ENCODE measurements at places on chromosomes 6 and 20.
A peak's percentile ranks its signal among the peaks of the same experiment; 100 is the strongest.

GRCh38 chr6:148984531-148985056 is 237.8 kb downstream of the UST start:
- no peak overlapping the region for H3K4me3 ChIP-seq
- DNase-seq, result no peak
- H3K4me1 ChIP-seq, result no peaks in the 10 kb centered on the region
- no peaks in the 10 kb centered on the region for H3K27me3 ChIP-seq

DNA sequence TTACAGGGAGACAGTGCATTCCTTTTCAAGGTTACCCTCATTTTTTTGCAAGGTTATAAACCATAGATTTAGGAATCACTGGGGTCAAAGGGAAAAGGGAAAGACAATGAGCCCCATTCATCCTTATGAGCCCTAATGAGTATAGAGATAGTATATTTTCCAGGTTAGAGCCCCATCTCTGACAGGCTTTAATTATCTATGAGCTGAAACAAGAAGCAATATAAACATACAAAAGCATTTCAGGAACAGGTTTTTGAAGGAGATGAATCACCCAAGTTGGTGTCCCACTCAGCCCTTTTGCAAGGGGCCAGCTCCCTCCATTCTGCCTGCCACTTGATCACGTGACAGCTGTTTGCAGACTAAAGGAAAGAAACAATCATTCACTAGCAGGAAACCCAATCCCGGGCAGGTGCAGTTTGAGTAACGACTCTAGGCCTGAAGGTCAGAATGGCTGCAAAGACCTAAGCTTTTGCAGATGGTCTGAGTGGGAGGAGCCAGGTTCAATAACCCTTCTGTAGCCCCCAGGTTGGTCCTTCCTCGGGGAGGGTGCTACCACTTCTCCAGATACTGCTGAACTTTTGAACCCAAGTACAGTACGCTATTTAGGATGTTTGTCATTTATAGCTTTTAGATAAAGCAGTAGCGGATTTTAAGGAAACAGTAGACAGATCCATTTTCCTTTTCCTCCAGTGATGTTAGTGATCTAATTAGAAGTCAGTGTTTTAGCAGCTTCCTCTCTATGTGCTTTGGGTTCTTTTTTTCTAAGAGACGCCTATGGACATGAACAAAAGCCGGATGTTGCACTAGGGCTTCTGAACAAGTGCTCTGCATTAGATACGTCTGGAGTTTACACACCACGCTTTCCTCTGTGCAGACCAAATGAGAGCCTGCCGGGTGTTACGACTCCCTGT is 253.2 kb downstream of the SOX4 start:
- no peaks in the 10 kb centered on the region for H3K27me3 ChIP-seq
- H3K27ac ChIP-seq, result no peak overlapping the region
- no peak overlapping the region for H3K4me3 ChIP-seq
- peak; percentile 23 for DNase-seq

- H3K4me1 ChIP-seq, result no peaks in the 10 kb centered on the region
- H3K27ac ChIP-seq, result no peak overlapping the region
- no peaks in the 10 kb centered on the region for H3K36me3 ChIP-seq
- DNase-seq, result no peak
These were observed 78.3 kb downstream of the CD109 start for GRCh38 chr6:73774311-73774774.

GRCh38 chr20:1094751-1095150 is 23.7 kb upstream of the PSMF1 start:
- DNase-seq, result no peak
- H3K4me3 ChIP-seq, result no peak overlapping the region
- H3K27ac ChIP-seq, result no peak overlapping the region
- H3K36me3 ChIP-seq, result no peaks in the 10 kb centered on the region
- H3K27me3 ChIP-seq, result no peaks in the 10 kb centered on the region

DNA sequence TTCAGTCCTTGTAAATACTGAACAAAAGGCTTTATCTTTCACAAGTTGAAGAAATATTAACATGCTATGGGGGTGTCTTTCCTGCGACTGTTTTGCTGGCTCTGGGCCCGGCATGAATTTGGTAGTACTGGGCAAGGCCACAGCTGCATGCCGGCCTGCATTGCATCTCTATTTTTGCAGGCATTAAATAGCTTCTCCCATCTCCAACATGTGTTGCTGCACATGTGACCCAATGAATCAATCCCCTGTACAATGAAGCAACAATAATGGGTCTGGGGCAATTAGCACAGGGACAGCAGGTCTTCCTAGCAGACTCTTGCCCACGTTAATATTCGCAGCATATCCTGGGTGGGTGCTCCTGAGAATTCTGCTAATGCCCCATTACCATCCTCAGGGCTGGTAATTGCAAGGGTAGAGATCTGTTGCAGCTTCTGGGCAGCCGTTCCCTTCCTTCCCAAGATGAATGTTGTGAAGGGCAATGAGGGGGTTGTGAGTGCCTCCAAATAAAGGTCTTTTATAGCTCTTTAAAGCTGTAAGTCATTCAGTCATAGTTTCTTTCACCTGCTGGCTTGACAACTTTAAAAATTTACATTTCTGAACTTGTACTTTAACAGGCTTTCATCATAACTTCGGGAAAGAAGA is 24.3 kb upstream of the CDYL start:
- H3K36me3 ChIP-seq, result no peaks in the 10 kb centered on the region
- no peaks in the 10 kb centered on the region for H3K4me1 ChIP-seq
- H3K27me3 ChIP-seq, result no peaks in the 10 kb centered on the region
- H3K27ac ChIP-seq, result no peak overlapping the region

DNA sequence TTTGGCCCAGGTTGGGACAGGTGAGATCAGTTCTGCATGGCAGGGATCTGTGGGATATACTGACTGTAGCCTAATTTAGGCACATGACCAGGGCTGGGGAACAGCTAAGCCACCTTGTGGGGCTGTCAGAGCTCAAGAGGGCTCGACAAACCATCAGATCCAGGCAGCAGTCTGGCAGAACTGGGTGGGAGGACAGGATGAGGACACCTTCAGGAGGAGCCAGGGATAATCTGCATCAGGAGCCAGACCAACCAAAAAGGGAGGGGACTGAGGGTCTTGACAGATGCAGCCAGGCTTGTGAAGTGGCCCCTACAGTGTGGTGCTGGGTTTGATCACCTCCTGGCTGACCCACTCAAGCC is 123.4 kb downstream of the MAFB start:
- no peaks in the 10 kb centered on the region for H3K27me3 ChIP-seq
- no peaks in the 10 kb centered on the region for H3K36me3 ChIP-seq
- no peak overlapping the region for H3K4me3 ChIP-seq
- no peak overlapping the region for H3K27ac ChIP-seq
- peaks cover 12% of the 10 kb centered on the region for H3K4me1 ChIP-seq

- DNase-seq, result peak; percentile 59
- no peak overlapping the region for H3K27ac ChIP-seq
- no peaks in the 10 kb centered on the region for H3K27me3 ChIP-seq
- H3K4me3 ChIP-seq, result peak overlapping the region; percentile 17
- no peaks in the 10 kb centered on the region for H3K36me3 ChIP-seq
These were observed 148.3 kb downstream of the GPX5 start for GRCh38 chr6:28673787-28674671.

DNA sequence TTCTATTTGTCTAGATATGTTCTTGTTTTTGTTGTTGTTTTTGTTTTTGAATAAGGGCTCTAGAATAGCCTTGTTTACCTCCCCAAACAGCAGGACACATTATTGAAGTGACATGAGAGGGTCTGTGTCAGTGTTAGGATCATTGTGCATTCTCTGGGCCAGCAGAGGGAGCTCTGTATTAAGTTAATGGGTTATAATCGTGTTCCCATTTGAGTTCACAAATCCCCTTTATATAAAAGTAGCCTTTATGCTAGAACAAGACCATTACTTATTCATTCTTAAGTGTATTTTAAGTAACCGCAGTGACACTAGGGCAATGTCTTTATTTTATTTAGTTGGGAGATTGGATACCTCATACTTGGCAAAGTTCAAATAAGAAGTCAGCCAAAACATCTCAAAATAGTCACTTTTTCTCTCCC is 44.8 kb downstream of the STK4 start:
- DNase-seq, result no peak
- peaks cover 6% of the 10 kb centered on the region for H3K4me1 ChIP-seq
- H3K36me3 ChIP-seq, result peaks cover 24% of the 10 kb centered on the region
- no peak overlapping the region for H3K27ac ChIP-seq
- no peaks in the 10 kb centered on the region for H3K27me3 ChIP-seq

GRCh38 chr6:31689249-31690110 is 8.6 kb upstream of the LY6G5C start:
- H3K36me3 ChIP-seq, result peaks cover 81% of the 10 kb centered on the region
- no peaks in the 10 kb centered on the region for H3K27me3 ChIP-seq
- H3K27ac ChIP-seq, result no peak overlapping the region
- no peaks in the 10 kb centered on the region for H3K4me1 ChIP-seq
- no peak overlapping the region for H3K4me3 ChIP-seq

DNA sequence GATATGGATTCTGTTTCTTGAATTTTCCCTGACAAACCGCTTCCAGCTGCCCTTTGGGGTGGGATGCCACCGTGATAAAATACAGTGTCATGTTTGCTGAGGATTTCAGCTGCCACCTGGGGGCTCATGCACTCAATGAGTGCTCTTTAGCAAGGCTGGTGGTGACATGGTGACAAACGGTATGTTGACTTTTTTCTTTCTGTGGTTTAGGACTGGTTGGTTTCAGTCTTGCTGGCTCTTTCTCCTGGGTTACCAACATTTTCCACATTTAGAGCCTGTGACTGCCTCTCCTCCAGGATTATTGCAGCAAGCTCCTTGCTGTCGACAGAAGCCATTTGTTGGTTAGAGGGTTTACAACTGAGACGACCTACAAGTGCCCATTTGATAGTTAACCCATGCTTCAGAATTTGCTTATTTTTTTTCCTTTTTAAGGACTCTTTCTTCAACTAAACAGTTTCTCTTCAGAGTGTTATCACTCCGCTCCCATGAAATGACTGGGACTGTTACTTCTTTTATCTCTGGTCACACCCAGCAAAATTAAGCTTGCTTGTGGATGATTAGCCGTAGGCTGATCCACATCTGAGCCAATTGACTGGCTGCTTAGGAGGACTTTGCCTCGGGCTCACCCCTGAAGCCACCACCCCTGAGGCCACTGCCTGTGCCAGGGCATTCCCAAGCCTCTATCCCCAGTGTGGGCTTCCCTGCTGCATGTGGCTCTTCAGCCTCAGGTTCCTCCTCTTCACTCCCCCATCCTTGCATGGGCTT is 48.4 kb upstream of the CDYL start:
- H3K36me3 ChIP-seq, result no peaks in the 10 kb centered on the region
- DNase-seq, result no peak
- no peaks in the 10 kb centered on the region for H3K27me3 ChIP-seq
- peaks cover 2% of the 10 kb centered on the region for H3K4me1 ChIP-seq
- no peak overlapping the region for H3K4me3 ChIP-seq

GRCh38 chr6:49523901-49524300 is 24.2 kb downstream of the GLYATL3 start:
- DNase-seq, result no peak
- H3K4me1 ChIP-seq, result no peaks in the 10 kb centered on the region
- no peaks in the 10 kb centered on the region for H3K36me3 ChIP-seq
- no peaks in the 10 kb centered on the region for H3K27me3 ChIP-seq

GRCh38 chr6:73857341-73857890 is 161.4 kb downstream of the CD109 start:
- H3K36me3 ChIP-seq, result no peaks in the 10 kb centered on the region
- no peaks in the 10 kb centered on the region for H3K27me3 ChIP-seq
- no peak for DNase-seq
- no peak overlapping the region for H3K27ac ChIP-seq
- no peaks in the 10 kb centered on the region for H3K4me1 ChIP-seq

DNA sequence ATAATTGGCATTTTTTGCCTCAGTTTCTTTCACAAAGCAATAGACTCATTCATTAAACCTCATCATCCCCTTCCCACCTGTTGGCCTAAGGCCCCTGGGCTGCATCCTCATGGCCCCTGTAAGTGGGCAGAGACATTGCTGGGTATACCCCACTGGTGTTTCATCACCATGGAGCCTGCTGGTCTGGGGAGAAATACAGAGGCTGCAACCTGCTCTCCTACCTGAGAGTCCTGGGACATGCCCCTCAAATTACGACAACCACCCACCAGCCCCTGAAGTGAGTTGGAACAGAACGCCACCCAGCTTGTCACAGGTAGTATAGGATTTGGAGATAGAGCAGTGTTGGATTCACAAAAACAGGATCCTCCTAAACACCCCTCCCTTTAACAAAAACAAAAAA is 190.8 kb downstream of the ANKRD60 start:
- no peaks in the 10 kb centered on the region for H3K36me3 ChIP-seq
- H3K4me1 ChIP-seq, result no peaks in the 10 kb centered on the region
- H3K4me3 ChIP-seq, result no peak overlapping the region

GRCh38 chr20:20788308-20788707 is 75.9 kb upstream of the RALGAPA2 start:
- H3K27me3 ChIP-seq, result no peaks in the 10 kb centered on the region
- no peak overlapping the region for H3K4me3 ChIP-seq
- no peaks in the 10 kb centered on the region for H3K4me1 ChIP-seq
- no peak for DNase-seq
- no peak overlapping the region for H3K27ac ChIP-seq
